Lung (tissue), 17 donors: ENCODE measurements at places on chromosomes 1 and 21. TPM values are rescaled to one million over a fixed set of nuclear protein-coding genes. Genes with fewer than 3 reads are reported as not detected.

- H3K27ac ChIP-seq = no peak within 1 kb of the TSS
- peaks cover 23% of the 10 kb centered on the region for H3K4me1 ChIP-seq
- H3K36me3 ChIP-seq = no peaks in the 10 kb centered on the region
- DNase-seq = peak; percentile 83
- H3K27me3 ChIP-seq = no peaks in the 10 kb centered on the region
These were observed at the start of gene RAB7B for GRCh38 chr1:206002871-206003801. TSS of gene RAB7B (minus strand) at chr1:206003395. CDS start at chr1:205994135, 9,260 bp downstream.

- DNase-seq = peak; percentile 32
- H3K4me1 ChIP-seq = peaks cover 28% of the 10 kb centered on the region
- no peak overlapping the region for H3K27ac ChIP-seq
- H3K4me3 ChIP-seq = no peak overlapping the region
- H3K36me3 ChIP-seq = no peaks in the 10 kb centered on the region
- peaks cover 9% of the 10 kb centered on the region for H3K27me3 ChIP-seq
These were observed 85.2 kb upstream of the TRABD2B start for GRCh38 chr1:48082271-48082962.

DNA sequence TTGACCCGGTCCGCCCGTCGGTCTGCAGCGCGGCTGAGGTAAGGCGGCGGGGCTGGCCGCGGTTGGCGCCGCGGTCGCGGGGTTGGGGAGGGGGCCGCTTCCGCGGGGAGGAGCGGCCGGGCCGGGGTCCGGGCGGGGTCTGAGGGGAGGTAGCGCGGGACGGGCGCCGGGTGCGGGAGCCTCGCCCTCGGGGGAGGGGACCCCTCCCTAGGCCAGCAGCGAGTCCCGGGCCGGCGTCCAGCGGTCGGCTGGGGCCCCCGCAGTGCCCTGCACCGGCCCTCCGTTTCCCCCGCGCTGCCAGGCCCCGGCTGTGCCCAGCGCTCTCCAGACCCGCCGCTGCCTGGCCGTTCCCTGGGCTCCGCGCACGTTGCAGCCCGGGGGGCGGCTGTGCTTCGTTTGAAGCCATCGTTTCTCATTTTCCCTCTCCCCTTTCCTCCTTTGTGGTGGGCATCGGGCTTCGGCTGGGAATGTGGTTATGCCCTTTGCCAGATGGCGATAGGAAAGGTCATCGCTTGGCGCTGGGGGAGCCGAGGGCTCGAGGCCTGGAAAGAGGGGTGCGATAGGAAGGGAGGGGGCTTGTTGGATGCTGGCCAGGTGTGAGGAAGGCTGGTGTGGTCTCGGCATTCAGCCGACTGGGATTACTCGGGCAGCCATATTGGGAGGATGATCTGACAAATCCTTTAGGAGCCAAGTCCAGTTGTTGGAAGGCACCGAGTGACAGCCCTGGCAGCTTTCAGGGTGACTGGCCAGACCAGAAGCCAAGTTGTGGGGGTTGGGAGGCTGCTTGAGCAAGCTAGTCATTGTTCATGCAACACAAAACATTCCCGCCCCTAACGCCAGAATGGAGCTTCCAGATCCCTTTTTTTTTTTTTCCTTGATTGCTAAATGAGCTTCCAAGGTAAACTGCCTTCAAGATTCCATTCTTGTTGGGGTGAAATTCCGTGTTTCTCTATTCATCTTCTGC lies 753 bp downstream of the KIF1B start:
- H3K27ac ChIP-seq = peak overlapping the region; percentile 99
- H3K36me3 ChIP-seq = no peaks in the 10 kb centered on the region
- peaks cover 6% of the 10 kb centered on the region for H3K4me1 ChIP-seq

S100A8 gene
- total RNA-seq = 69.8 TPM

- peak overlapping the region; percentile 73 for H3K4me3 ChIP-seq
- H3K27me3 ChIP-seq = no peaks in the 10 kb centered on the region
- H3K4me1 ChIP-seq = no peaks in the 10 kb centered on the region
These were observed 704 bp downstream of the ALG6 start for GRCh38 chr1:63368131-63368530.

- no peaks in the 10 kb centered on the region for H3K27me3 ChIP-seq
- H3K36me3 ChIP-seq = no peaks in the 10 kb centered on the region
- H3K27ac ChIP-seq = no peak overlapping the region
- no peak overlapping the region for H3K4me3 ChIP-seq
- H3K4me1 ChIP-seq = no peaks in the 10 kb centered on the region
- DNase-seq = peak; percentile 41
These were observed 121.6 kb downstream of the PTBP2 start for GRCh38 chr1:96843196-96843595.

DNA sequence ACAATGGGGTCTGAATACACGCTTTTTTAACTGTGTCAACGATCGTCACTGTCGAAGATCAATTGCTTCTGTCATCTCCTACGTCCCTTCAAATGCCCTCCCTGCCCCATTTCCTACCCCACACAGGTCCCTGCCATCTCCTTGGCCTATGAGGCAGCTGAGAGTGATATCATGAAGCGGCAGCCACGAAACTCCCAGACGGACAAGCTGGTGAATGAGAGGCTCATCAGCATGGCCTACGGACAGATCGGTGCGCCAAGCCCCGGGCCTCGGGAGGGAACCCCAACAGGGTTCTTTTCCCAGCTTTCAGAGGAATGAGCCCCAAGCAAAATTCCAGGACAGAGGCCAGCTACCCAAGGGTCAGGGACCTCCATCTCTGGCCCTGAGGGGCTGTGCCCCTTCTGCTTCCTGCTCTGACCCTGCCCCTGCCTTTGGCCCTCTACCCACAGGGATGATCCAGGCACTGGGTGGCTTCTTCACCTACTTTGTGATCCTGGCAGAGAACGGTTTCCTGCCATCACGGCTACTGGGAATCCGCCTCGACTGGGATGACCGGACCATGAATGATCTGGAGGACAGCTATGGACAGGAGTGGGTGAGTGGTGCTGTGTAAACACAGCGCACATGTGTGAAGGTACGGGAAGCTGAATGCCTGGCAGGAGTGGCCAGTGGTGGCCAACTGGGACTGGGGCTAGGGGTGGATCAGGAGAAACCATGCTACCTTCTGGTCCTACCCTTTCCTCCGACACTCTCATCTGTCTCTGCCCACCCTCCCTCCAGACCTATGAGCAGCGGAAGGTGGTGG lies 15.1 kb upstream of the ATP1A4 start:
- H3K27ac ChIP-seq = no peak overlapping the region
- H3K4me1 ChIP-seq = peaks cover under 1% of the 10 kb centered on the region
- no peaks in the 10 kb centered on the region for H3K27me3 ChIP-seq
- H3K4me3 ChIP-seq = no peak overlapping the region
- no peak for DNase-seq

DNA sequence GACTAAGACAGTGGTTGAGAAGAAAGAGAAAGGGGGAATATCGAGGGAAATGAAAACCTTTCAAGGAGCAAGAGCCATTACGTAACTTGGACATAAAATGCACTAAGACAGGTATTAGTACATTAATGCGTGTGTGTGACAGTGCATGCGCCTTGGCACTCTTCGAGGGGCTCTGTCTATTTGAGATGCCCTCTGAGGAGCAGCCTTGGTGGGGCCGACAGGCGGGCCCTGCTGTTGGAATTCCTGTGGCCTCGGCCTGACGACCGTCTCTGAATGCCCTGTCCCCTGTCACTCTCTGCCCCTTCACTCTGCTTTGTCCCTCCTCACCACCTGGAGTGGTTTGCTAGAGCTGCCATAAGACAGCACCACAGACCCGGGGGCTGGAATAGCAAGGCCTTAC lies 12.3 kb downstream of the HUNK start:
- H3K27ac ChIP-seq = no peak overlapping the region
- no peak for DNase-seq
- no peaks in the 10 kb centered on the region for H3K27me3 ChIP-seq
- no peaks in the 10 kb centered on the region for H3K36me3 ChIP-seq

HSF2BP gene
- 0.60 TPM for total RNA-seq

GRCh38 chr1:30718636-30719405 lies 4.6 kb downstream of the MATN1 start:
- peak overlapping the region; percentile 46 for H3K4me3 ChIP-seq
- H3K27ac ChIP-seq = peak overlapping the region; percentile 95
- H3K36me3 ChIP-seq = no peaks in the 10 kb centered on the region
- H3K4me1 ChIP-seq = no peaks in the 10 kb centered on the region

DNA sequence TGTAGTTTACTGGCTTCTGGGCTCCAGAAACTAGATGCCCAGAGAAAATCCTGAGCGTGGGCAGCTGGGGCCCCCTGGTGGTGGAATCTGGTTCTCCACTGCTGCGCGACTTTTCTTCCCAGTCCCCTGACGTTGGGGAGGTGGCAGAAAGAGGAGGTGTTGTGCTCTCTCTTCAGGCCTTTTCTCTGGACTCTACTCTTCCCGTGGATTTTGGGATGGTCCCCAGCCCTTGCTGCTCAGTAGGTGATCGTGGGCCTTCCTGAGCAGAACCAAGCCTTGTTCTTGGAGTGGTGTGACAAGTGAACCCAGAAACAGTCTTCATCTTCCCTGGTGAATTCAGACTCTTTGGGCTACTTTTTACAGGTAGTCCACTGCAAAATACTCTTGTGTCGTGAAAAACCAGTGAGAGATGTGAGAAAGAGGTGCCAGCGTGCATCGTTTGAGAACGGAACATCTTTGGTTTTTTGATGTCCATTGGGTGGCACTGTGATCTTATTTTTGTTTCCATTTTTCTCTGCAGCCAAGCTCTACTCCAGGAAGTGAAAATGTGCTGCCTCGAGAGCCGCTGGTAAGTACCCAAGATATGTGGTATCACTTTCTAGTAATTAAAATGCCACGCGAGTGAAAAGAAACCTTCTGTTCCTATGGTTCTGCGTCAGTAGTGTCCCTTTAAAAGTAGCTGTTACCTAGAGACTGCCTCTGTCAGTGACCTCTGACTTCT lies 20.2 kb downstream of the PEX14 start:
- no peaks in the 10 kb centered on the region for H3K36me3 ChIP-seq
- no peak overlapping the region for H3K27ac ChIP-seq
- peak; percentile 80 for DNase-seq
- peaks cover 9% of the 10 kb centered on the region for H3K4me1 ChIP-seq

AGBL4 gene
- 4.9 TPM for total RNA-seq

DNA sequence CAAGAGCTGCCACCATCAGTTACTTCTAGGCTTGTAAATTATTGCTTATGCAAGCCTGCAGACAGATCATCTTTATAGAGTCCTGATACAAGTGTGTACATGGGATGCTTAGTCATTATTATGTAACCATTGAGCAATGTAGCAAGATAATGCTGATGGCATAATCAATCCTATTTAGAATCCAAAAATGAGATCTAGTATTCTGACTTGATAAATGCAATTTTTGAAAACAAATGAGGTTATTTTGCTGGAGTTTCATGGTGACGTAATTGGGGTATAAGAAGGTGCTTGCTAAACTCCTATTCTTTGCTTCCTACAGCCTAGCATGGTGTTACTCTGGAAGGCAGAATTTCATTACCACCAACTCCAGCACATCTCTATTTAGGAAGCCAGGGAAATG lies 801.7 kb upstream of the PRMT6 start:
- H3K27ac ChIP-seq = no peak overlapping the region
- no peak for DNase-seq
- no peak overlapping the region for H3K4me3 ChIP-seq
- H3K4me1 ChIP-seq = no peaks in the 10 kb centered on the region
- H3K36me3 ChIP-seq = no peaks in the 10 kb centered on the region
- H3K27me3 ChIP-seq = no peaks in the 10 kb centered on the region

DNA sequence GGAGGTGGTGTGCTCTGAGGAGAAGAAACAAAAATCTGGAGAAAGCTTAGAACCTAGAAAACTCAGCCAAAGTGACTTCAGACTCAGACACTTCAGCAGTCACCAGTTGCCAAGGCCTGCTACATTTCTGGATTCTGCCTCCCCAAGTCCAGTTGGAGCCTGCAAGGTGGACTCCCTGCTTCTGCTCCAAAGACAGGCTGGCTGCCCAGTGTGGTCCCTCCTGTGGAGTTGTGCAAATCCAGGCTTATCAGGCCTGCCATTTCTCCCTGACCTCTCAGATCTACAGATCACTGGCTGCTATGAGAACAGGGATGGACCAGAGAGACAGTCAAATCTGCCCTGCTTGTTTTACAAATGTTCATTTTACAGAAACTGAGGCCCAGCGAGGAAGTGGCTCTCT lies 9.9 kb downstream of the CACHD1 start:
- H3K36me3 ChIP-seq = no peaks in the 10 kb centered on the region
- H3K4me3 ChIP-seq = no peak overlapping the region
- DNase-seq = no peak
- no peaks in the 10 kb centered on the region for H3K27me3 ChIP-seq

CD101 gene
- total RNA-seq = 6.7 TPM

DNA sequence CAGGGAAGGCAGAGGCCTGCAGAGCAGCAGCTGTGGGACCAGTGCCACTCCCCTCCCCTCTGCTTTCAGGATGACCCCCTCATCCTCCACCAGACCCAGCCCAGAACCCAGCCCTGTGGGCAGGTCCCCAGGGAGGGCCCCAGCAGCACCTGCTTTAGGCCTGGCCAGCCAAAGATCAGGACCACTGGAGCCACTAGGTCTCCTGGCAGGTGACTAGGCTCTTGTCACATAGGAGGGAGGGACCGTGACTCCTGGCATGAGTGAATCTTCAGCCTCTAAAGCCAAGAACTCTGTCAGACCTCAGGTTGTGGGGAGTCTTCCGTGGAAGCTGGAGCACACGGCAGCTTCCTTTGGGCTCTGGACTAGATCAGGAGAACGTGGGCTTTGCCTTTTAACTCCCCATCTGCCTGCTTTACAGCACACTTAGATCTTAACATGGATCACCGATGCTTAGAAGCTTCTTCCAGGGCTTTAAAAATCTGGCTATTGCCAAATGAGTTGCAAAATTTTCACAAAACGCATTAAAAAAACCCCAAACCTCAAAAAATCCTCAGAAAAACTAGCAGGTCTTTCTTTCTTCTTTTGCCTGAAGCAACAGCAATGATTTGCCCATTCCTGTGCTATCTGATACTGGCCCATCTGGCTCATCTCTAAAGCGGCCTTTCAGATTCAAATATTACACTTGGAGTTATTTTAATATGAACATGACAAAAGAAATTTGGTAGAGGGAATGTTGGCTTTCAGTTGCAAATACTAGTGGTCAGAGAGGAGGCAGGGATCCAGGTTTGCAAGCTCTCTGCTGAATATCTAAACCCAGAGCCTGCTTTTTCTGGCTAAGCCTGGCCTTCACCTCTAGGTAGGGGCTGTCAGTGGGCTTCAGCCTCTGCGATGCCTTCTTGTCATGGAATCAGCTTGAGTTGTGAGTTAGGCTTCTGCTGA lies 235.2 kb downstream of the SDCCAG8 start:
- DNase-seq = peak; percentile 56
- no peak overlapping the region for H3K4me3 ChIP-seq
- H3K27me3 ChIP-seq = no peaks in the 10 kb centered on the region
- peak overlapping the region; percentile 62 for H3K27ac ChIP-seq
- H3K36me3 ChIP-seq = no peaks in the 10 kb centered on the region

PTP4A2 gene
- 274 TPM for total RNA-seq

- no peaks in the 10 kb centered on the region for H3K27me3 ChIP-seq
- no peak for DNase-seq
- H3K4me1 ChIP-seq = no peaks in the 10 kb centered on the region
- H3K36me3 ChIP-seq = no peaks in the 10 kb centered on the region
- no peak overlapping the region for H3K27ac ChIP-seq
- no peak overlapping the region for H3K4me3 ChIP-seq
These were observed 20.4 kb downstream of the SHISAL2A start for GRCh38 chr1:52653207-52653849.
